ENCODE measurements at places on chromosomes 4 and X.
A peak's percentile ranks its signal among the peaks of the same experiment; 100 is the strongest.

- peak; percentile 18 for DNase-seq
Measured at GRCh38 chrX:102712981-102713625, 855 bp downstream of the GPRASP2 start.

DNA sequence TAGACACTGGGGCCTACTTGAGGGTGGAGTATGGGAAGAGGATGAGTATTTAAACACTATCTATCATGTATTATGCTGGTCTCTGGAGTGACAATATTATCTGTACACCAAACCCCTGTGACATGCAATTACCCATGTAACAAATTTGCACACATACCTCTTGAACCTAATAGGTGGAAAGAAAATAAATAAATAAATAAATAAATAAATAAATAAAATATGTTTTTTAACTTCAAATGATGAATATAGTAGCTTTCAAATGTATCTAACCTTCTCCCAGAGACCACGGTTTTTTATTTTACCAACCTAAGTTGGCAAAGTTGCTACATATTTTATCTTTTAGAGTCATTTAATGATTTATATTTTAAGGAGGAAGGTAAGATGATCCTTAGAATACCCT lies 105.0 kb downstream of the TGIF2LX start:
- DNase-seq: no peak

DNA sequence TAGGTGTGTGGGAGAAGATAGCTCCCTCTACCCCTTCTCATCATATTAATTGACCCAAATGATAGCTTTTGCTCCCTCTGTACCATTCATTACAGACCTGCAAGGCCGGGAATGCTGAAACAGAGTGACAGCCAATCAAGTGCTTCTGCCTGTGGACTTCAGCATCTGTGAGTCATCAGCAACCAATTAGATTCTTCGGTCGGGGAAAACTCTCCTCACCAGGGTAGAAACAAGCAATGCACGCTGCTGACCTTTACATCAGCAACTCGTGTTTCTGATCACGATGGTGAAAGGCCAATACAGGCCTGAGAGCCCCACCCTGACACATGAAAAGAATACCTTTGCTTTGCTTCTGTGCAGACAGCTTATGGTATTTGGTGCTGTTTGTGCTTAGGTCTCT lies 347.2 kb upstream of the DDX53 start:
- peak; percentile 2 for DNase-seq

DNA sequence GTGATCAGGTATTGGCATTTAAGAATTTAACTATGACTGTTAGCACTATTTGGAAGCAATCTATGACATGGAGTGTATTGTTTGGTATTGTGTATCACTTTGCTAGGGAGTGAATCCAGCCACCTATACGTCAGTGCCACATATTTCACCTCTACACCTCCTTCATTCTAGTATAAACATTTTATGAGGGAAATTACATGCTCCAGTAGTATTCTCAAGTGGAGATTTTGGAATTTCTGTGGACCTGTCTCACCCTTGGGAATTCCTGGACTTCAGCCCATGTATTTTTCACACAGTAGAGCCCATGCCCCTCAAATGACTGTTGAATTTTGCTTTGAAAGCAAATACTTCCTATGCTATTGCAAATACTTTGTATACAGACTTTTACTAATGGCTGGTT lies 11.3 kb downstream of the BST1 start:
- DNase-seq: no peak

DNA sequence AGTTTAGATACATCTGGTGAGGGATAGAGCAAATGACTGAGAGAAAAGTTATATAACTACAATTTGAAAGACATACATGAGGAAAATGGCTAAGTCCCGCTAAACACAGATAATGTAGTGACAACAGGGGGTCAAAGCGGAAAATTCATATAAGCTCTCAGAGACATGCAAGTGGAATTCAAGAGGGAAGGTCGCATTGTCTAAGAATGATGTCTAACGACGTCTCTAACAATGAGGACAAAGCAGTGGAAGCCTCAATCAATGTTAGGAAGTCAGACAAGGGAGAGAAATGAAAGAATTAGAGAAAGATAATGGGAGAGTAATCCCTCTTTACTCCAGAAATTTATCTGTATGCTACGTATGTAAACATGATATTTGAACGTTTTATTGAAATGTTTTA lies 113.4 kb downstream of the ANTXR2 start:
- no peak for DNase-seq

DNA sequence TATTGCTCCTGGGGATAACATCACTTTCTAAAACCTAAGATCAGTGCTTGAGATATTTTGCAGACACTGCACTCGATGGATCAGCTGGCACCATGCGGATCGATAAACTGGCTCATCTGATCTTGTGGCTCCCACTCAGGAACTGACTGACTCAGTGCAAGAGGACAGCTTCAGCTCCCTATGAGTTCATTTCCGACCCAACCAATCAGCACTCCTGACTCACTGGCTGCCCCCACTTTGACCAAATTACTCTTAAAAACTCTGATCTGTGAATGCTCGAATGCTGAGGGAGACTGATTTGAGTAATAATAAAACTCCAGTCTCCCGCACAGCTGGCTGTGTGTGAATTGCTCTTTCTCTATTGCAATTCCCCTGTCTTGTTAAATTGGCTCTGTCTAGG lies 110.1 kb downstream of the ANAPC4 start:
- no peak for DNase-seq

Data from neural crest cell (in vitro differentiated cells).